Suprapubic skin (tissue), 4 donors: ENCODE measurements at places on chromosomes 13 and 19.
A peak's percentile ranks its signal among the peaks of the same experiment; 100 is the strongest.

DNA sequence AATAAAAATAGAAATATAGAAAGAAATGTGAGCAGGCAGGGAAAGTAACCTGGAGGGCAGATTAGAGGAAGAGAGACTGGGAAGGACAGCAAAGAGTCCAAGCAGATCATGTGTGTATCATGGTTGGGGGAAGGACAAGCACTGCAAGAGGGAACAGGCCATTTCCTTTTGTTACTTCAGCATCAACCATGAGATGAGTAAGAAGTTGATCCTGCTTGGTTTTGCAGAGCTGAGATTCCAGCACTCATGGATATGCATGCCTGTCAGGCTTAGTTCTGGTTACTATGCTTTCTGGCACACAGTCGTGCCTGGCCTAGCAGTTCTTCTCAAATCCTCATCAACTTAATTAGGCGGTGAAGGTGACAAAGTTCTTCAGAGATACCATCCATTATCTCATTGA lies 18.1 kb downstream of the NALCN start:
- no peaks in the 10 kb centered on the region for H3K27me3 ChIP-seq
- no peak overlapping the region for H3K27ac ChIP-seq

DNA sequence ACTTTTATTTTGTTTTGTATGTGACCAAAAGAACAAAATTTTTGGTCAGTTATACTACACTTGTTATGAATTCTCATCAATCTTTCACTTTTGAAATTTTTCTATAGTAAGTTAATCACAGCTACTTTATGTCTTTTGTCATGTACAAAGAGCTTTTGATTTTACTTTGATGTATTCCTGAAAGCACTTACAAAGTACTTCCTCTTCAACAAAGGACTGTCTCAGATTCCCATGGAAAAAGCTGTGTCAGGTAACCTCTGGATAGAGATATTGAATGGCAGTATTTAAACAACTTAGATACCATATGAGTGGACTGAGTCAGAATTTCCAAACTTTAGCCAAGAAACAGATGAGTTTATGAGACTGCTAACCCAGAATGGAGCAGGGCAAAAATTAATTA lies 689.3 kb upstream of the ATXN8OS start:
- no peaks in the 10 kb centered on the region for H3K27me3 ChIP-seq
- no peaks in the 10 kb centered on the region for H3K36me3 ChIP-seq
- DNase-seq, result no peak
- no peak overlapping the region for H3K4me3 ChIP-seq
- no peaks in the 10 kb centered on the region for H3K4me1 ChIP-seq

DNA sequence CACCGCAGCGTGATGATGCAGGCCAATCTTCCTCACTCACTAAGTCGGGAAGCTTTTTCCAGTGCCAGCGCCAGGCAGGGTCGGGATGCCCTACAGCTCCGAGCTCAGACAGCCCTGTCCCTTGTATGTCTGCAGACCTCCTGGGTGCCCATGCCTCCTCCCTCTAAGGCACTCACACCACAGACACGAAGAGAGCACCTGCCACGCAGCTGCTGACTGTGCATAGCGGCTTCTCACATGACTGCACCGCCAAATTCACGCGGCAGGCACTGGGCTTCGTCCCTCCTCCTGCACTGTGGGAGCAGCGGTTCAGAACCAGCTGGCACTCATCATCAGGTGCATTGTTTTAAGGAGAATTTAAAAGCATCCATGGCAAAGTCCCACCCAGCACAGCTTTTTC lies 88.1 kb downstream of the SLC7A1 start:
- no peak for DNase-seq
- H3K4me3 ChIP-seq, result no peak overlapping the region
- peaks cover 15% of the 10 kb centered on the region for H3K4me1 ChIP-seq
- peaks cover 20% of the 10 kb centered on the region for H3K27me3 ChIP-seq

GRCh38 chr19:38596057-38596981 lies 21.4 kb downstream of the MAP4K1 start:
- DNase-seq, result no peak
- no peak overlapping the region for H3K27ac ChIP-seq
- H3K4me1 ChIP-seq, result peaks cover 8% of the 10 kb centered on the region
- H3K27me3 ChIP-seq, result no peaks in the 10 kb centered on the region
- no peaks in the 10 kb centered on the region for H3K36me3 ChIP-seq

DNA sequence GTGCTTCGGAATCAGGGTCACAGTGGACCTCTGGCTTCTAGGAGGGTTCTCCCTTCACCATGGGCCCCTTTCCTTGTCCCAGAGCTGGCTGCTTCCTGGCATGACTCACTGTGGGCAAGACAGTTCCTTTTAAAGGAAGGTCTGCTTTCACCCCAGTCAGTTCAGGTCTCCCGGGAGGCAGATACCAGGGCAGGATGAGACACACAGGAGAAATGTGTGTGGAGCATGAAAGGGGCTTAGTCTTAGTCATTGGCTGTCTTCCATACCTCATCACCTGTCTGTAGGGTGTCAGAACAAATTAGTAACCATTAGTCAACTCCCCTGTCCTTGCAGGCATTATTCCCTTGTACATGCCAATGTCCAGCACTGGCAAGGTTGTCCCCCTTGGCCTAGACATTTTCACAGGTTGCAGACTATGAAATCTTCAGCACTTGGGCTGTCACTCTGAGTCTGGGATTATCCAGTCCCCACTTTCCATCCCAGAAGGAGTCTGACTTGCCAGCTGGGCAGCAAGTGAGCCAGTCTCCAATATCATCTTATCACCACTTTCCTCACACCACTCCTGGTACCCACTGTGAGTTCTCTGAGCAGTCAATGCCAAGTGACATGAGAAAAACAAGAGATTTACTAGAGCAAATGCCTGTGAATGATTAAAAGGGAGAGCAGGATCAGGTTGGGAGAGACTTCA lies 76.8 kb upstream of the MEDAG start:
- no peak overlapping the region for H3K27ac ChIP-seq
- no peaks in the 10 kb centered on the region for H3K36me3 ChIP-seq
- H3K27me3 ChIP-seq, result no peaks in the 10 kb centered on the region
- H3K4me1 ChIP-seq, result peaks cover 15% of the 10 kb centered on the region
- no peak for DNase-seq

DNA sequence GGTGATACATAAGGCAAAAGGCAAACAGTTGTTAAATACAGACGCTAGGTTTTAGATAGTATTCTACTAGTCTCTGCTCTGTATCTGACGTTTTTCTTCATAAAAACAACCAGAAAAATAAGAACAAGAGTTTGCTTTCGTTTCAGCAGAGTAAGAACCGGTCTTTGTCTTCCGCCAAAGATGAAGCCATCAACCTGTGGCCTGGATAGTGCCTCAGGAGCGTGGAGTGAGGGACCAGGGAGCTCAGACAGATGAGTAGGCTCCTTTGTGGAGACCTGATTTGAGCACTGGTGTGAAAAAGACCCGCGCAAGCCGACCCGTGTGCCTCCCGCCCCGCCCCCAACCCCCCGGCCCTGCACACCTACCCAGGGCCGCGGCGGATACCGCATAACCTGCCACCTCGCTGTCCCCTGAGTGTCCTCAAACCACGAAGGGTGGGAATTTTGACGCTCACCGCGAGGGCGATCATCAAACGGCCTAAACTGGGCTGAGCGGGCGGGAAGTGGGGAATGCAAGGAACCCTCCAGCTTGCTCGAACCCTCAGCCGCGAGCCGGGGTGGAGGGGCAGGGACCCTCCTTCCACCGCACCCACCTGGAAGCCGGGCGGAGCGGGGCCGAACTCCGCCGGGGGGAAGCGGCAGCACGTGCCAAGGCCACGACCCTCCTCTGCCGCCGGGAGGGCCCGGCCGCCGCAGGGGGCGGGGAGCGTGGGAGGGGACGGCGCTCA lies 866 bp upstream of the LMO7 start:
- peaks cover 33% of the 10 kb centered on the region for H3K4me1 ChIP-seq
- H3K27me3 ChIP-seq, result no peaks in the 10 kb centered on the region
- H3K4me3 ChIP-seq, result peak overlapping the region; percentile 84
- H3K36me3 ChIP-seq, result no peaks in the 10 kb centered on the region
